ENCODE measurements at places on chromosomes 11 and 22. TPM values are rescaled to one million over a fixed set of nuclear protein-coding genes. Genes with fewer than 3 reads are reported as not detected.

DNA sequence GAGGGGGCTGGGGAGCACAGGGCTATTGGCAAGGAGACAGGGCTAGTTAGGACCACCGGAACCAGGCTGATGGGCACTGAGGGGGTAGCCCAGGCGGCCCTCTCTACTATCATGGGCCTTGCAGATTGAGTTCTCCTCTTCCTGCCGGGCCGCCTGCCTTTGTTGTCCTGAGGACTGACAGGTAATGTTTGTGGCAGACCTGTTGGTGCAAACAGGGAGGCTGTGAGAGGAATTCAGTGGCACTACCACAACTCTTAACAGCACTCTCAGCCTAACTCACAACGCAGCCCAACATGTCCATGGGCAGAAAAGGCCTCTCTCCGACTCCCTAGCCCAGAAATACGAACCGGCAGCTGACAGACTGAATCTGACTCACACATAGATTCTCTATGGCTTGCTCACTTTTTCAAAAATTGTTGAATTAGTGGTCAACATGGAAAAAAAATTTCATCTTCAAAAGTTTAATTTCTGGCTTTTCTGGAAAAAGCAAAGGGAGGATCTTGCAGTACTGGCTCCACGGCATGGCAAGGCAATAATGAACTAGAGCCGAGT lies 11.4 kb downstream of the KCNJ5 start:
- no peaks in the 10 kb centered on the region for H3K27me3 ChIP-seq
- H3K4me3 ChIP-seq, result no peak overlapping the region
- no peak for DNase-seq
- H3K36me3 ChIP-seq, result no peaks in the 10 kb centered on the region
- H3K27ac ChIP-seq, result no peak overlapping the region

- DNase-seq, result no peak
- no peak overlapping the region for H3K4me3 ChIP-seq
- peaks cover 29% of the 10 kb centered on the region for H3K4me1 ChIP-seq
- no peak overlapping the region for H3K27ac ChIP-seq
- H3K36me3 ChIP-seq, result no peaks in the 10 kb centered on the region
Measured at GRCh38 chr11:102458548-102458947, 6.0 kb upstream of the TMEM123 start.

DNA sequence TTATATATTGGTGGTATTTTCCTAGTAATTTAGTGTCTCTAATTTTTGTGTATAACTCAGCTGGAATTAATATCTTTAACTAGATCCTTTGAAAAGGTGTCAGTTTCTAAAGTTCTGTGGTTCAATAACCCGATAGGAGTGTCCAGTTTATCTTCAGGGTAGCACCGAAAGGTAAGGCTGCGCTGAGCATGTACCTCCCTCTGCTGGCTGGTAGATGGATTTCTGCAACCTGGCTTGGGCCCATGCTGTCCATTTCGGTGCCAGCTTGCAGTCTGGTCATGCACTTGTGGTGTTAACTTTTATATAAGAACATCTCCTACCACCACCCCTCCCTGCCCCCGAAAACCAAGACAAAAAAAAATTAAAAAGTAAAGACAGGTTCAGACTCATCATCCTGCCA lies 24.7 kb downstream of the EXT2 start:
- H3K4me1 ChIP-seq, result no peaks in the 10 kb centered on the region
- DNase-seq, result peak; percentile 17
- peaks cover 12% of the 10 kb centered on the region for H3K36me3 ChIP-seq
- H3K27me3 ChIP-seq, result no peaks in the 10 kb centered on the region

- no peaks in the 10 kb centered on the region for H3K27me3 ChIP-seq
- H3K4me1 ChIP-seq, result no peaks in the 10 kb centered on the region
- H3K27ac ChIP-seq, result no peak overlapping the region
- no peak for DNase-seq
- H3K4me3 ChIP-seq, result no peak overlapping the region
- no peaks in the 10 kb centered on the region for H3K36me3 ChIP-seq
Measured at GRCh38 chr11:81963018-81963417, 770.6 kb downstream of the FAM181B start.

- no peak for DNase-seq
- H3K4me3 ChIP-seq, result no peak overlapping the region
- H3K36me3 ChIP-seq, result no peaks in the 10 kb centered on the region
- H3K27ac ChIP-seq, result no peak overlapping the region
- no peaks in the 10 kb centered on the region for H3K27me3 ChIP-seq
- H3K4me1 ChIP-seq, result no peaks in the 10 kb centered on the region
Measured at GRCh38 chr11:72671152-72672099, 2.8 kb downstream of the PDE2A start.

The RFPL3 gene
- not detected for total RNA-seq

The NCF4 gene
- total RNA-seq, result 6.0 TPM

Measured in body of pancreas (tissue), 4 donors.